Smooth muscle cell of bladder (primary cell): ENCODE measurements at places on chromosomes 16 and 17. TPM values are rescaled to one million over a fixed set of nuclear protein-coding genes. Genes with fewer than 3 reads are reported as not detected.

The CES4A gene
- total RNA-seq: 2.3 and 2.8 TPM in 2 replicates

The KRT25 gene
- total RNA-seq: not detected in 2 replicates

The VAT1L gene
- 8.9 and 30.9 TPM in 2 replicates for total RNA-seq

The TSPAN10 gene
- 0.57 and 2.1 TPM in 2 replicates for total RNA-seq

The PDE6G gene
- total RNA-seq: 0.65 TPM in 1 of 2 replicates, not detected in the other

The SLC52A1 gene
- total RNA-seq: 0.14 TPM in 1 of 2 replicates, not detected in the other

The TPPP3 gene
- total RNA-seq: 0.92 and 1.00 TPM in 2 replicates

The MRPL45 gene
- 30.1 and 31.9 TPM in 2 replicates for total RNA-seq

The ITGAX gene
- under 0.01 TPM in 1 of 2 replicates, not detected in the other for total RNA-seq

The KRTAP17-1 gene
- total RNA-seq: not detected in 2 replicates

The CBX2 gene
- 0.28 and 0.57 TPM in 2 replicates for total RNA-seq

The MYOCD gene
- 9.8 and 11.9 TPM in 2 replicates for total RNA-seq

The C16orf74 gene
- 4.7 and 6.9 TPM in 2 replicates for total RNA-seq

The HCRT gene
- not detected in 2 replicates for total RNA-seq

The ABCC3 gene
- 17.1 and 23.8 TPM in 2 replicates for total RNA-seq

The ANKRD13B gene
- 2.0 and 4.7 TPM in 2 replicates for total RNA-seq

The NAA38 gene
- 96.1 and 113 TPM in 2 replicates for total RNA-seq
